ENCODE measurements at places on chromosomes 5 and 9.

GRCh38 chr9:136662326-136662655 is 425 bp upstream of the EGFL7 start:
- no peak for DNase-seq

- no peak for DNase-seq
Observed at GRCh38 chr5:151200913-151201595, 22.8 kb downstream of the CCDC69 start.

GRCh38 chr9:77808751-77809081 is 160.6 kb upstream of the GNA14 start:
- DNase-seq = no peak

- no peak for DNase-seq
Observed at GRCh38 chr9:27514551-27514950, 9.5 kb upstream of the IFNK start.

- no peak for DNase-seq
Observed at GRCh38 chr9:36941441-36941840, 92.6 kb downstream of the PAX5 start.

DNA sequence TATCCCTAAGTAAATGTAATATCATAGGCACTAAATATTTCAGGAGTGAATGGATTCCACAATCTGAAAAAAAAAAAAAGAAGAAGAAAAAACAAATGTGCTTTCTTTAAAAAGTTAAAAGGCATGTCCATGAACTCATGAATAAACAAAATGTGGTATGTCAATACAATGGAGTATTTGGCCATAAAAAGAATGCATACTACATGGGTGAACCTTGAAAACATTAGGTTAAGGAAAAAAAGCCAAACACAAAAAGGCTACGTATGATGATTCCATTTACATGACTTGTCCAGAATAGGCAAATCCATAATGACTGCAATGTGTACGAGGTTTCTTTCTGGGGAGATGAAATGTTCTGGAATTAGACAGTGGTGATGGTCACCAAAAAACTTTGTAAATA is 45.3 kb downstream of the FNIP1 start:
- DNase-seq = no peak

DNA sequence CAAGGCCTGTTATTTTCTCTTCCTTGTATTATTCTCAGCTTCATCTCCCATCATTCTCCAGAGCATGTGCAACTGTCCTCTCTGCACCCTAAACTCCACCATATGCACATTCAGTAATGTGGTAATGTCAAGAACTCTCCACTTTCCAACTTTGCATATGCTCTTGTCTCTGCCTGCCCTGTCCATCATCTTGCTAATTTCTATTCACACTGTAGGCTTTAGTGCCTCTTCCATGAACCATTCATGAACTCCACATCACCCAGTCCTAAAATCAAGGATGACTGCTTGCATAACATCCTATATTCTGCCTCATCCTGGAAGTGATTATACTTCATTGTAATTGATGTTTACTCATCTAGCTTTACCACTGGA is 354.8 kb downstream of the PDE4D start:
- DNase-seq = no peak

- no peak for DNase-seq
Observed at GRCh38 chr5:169881702-169882303, 98.5 kb downstream of the INSYN2B start.

GRCh38 chr5:51388488-51389287 is 5.4 kb downstream of the ISL1 start:
- DNase-seq = no peak

DNA sequence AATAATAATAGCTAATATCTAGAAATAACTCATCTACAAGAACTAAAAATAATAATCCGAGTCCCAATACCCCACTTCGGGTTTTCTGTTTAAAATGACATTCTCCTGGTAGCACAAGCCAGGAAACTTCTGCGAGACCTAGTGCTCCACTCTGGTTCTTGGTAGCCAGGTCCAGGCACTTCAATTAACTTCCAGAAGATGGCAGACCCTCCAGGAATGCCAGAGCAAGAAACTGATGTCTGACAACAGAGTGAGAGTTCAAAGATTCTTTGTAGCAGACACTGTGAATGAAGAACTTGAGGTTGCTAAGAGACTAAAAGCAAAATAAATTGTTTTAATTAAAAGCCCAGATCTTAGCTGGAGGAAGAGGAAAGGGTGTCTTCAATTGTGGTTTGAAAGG is 1963.3 kb upstream of the CDH9 start:
- no peak for DNase-seq

DNA sequence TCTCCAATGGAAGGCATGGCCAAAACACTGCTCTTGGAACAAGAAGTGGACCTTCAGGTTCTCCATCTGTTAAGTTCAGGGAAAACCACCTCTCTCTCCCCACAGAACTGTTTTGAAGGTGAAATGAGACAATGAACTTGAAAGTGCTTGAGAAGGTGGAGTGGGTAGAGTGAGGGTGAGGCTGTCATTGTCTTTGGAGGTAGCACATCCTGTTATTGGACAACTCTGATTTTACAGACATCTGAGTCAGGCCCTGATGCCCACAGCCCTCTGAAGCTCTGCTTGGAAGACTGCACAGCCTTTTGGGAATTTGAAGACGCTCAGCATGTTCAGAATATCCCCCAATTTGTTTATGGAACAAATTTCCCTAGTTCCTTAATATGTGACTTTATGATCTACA is 27.6 kb upstream of the TEX48 start:
- DNase-seq = no peak

- DNase-seq = peak; percentile 30
Observed at GRCh38 chr9:10612641-10613398, at the start of gene PTPRD. Gene PTPRD, minus strand, starts transcription at chr9:10613002.

GRCh38 chr9:107422189-107423185 is 67.1 kb downstream of the KLF4 start:
- peak; percentile 84 for DNase-seq

- DNase-seq = no peak
Observed at GRCh38 chr5:91373006-91373405, 10.1 kb downstream of the ARRDC3 start.

- DNase-seq = peak; percentile 25
Observed at GRCh38 chr5:820245-820644, 30.5 kb downstream of the ZDHHC11 start.

DNA sequence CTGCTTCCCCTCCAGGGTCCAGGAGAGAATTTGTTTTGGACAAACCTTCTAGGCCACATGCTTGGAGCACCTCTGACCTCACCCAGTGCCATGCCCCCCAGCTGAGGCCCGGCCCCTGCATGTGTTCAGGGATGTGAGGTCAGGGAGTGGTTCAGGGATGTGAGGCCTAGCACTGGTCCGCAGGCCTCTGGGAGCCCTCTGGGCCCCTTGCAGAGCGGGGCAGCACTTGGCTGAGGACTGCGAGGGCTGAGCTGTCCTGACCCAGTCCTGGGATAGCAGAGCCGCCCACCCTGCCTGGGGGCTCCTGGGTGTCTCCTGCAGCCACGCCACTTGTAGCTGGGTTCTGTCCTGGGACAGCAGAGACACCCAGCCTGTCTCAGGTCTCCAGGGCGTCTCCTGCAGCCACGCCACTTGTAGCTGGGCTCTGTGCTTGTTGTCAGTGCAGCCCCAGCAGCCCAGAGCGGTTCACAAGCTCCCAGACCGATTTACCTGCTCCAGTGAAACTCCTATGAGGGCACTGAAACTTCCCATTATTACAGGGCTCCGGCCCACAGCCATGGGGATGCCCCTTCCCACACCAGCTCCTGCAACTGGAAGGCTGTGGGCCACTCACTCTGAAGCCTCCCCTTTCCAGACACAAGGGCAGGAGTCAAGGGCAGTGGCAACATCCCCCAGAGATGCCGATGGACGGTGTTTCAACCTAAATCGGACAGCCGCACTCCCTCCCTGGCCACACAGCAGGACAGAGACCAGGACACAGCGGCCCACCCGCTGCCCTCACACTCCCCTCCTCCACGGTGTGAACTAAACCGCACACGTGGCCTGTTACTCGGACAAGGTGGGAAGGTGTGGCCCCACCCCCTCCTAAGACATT is 5.4 kb upstream of the CEP72 start:
- DNase-seq = no peak

- no peak for DNase-seq
Observed at GRCh38 chr9:69932901-69933300, 110.7 kb upstream of the MAMDC2 start.

- DNase-seq = no peak
Observed at GRCh38 chr5:149789835-149790234, 59.7 kb downstream of the PPARGC1B start.

DNA sequence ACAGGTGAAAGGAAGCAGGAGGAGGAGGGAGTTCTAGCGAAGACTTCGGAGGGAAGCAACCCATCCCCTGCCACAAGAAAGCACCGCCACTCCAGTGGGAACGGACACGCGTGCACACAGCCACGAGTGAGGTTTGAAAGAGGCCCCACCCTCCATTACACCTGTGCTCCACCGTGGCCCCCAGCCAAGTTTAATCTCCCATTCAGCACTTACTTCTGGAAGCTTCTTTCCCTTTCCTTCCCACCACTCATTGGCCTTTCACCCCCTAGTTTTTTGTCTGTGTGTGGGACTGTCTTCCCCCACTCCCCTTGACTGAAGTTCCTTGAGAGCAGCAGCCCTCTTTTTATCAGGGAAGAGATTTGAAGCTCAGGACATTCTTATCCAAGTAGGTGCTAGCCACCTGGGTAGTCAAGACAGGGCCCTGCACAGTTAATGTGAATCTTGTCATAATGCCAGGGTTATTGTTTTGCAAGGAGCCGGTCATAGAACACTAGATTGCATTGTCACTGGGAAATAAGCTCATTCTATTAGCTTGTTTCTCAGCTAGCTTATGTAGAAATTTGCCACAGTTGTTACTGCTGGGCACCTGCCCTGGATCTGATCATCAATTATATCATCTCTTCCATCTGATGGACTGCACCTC is 256.0 kb downstream of the DOCK8 start:
- DNase-seq = no peak

DNA sequence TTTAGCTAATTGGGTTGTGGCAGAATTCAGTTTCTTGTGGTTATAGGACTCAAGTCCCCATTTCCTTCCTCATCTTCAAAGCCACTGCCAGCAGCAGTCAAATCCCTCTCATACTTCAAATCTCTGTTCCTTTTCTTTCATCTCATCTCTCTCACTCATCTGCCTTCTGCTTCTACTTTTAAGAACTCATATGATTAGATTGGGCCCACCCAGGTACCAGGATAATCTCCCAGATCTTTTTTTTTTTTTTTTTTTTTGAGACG is 8.0 kb upstream of the REEP5 start:
- no peak for DNase-seq

GRCh38 chr9:36913393-36914211 is 120.5 kb downstream of the PAX5 start:
- DNase-seq = no peak

GRCh38 chr9:1946526-1947283 is 68.4 kb upstream of the SMARCA2 start:
- no peak for DNase-seq

DNA sequence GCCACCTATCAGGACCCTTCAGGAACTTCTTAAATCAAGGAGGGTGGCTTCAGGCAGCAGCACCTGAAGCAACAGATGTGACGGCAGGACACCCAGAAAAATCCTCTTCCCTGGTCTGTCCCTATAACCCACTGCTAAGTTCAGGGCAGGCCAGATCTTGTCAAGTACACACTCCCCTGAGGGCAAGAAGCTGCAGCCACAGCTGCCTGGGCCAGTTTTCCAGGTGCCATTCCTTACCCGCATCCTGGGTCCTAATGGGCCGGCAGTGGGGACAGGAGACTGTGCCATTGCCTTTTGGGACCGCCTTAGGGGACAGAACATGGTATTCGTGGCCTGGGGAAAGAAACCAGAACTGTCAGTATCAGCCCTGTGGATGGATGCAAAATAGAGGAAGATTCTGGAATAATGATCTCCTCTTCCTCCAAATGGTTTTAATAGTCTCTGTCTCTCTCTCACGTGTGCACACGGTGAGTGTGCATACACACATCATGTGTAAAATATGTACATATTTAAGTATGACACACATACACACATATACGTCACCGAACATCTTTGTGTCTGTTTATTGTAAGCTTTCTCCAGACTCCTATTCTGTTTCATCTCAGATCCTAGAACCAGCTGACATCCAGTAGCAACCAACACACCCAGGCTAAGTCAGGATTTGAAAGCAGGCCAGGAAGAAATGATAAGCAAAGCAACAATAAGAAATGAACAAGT is 14.0 kb downstream of the ORM2 start:
- no peak for DNase-seq

DNA sequence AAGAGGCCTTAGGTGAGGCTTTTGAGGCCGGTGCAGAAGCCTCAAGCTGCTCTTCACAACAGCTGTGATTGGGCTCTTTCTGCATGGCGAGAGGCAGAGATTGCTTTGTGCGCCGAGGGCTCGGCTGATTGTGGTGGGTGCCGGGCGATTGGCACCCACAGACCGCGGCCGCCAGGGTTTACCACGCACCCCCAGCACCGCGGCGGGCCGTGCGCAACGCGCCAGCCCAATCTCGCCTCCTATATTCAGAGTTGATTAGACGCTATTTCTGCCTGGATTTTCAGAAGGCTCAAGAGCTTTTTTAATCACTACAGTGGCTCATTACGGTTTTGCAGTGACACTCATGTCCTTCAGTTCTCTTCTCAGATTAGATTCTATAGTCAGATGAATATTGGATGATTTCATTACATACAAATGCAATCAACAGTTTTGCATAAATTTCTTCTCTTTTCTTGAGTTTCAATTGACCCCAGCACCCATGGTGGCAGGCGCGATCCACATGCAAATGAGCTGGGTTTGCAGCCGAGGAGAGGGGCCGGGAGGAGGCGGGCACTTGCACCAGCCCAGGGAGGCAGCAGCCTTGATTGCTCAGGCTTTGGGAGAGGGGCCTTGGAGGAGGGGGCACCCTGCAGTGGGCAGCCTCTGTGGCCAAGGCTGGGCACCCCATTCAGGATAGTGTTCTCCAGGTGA is 33.8 kb upstream of the PTGS1 start:
- no peak for DNase-seq

GRCh38 chr5:10633271-10634049 is 69.6 kb downstream of the ANKRD33B start:
- DNase-seq = no peak

GRCh38 chr9:125749951-125750626 is 2.9 kb downstream of the PBX3 start:
- DNase-seq = peak; percentile 58

DNA sequence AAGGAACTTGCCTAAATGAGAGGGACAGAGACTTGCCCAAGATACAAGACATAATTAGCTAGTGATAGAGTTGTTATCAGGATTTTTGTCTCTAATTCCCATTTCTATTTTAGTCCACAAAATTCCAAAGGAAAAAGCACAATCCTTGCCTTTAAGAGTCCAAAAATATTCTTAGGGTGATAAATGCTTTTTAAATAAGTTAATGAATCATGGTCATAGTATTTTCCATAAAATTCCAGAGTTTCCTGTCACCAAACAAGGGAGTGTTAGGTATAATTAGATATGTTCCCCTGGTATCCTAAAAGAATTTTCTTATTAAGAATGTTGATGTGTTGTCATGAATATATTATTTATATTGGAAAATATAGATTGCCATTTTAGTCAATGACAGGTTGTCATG is 21.8 kb upstream of the CEP72 start:
- DNase-seq = no peak

DNA sequence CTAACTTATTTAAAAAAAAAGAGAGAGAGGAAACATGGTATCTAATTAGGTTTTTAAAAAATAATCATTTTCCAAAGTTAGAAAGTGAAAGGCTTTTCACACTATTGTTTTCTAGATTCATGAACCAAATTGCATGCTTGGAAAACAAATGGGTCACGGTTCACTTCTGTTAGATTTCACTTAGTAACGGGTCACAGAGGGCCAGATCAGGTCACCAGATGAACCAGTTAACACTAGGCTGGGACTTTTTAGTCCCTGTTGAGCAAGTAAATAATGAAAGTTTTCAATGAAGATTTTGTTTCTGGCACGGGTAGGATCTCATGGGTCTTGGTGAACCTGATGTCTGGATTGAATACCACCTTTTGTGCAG is 207.2 kb upstream of the RFX3 start:
- no peak for DNase-seq

GRCh38 chr9:25691786-25692185 is 13.5 kb upstream of the TUSC1 start:
- no peak for DNase-seq
